ENCODE measurements at places on chromosomes 3 and 15.

DNA sequence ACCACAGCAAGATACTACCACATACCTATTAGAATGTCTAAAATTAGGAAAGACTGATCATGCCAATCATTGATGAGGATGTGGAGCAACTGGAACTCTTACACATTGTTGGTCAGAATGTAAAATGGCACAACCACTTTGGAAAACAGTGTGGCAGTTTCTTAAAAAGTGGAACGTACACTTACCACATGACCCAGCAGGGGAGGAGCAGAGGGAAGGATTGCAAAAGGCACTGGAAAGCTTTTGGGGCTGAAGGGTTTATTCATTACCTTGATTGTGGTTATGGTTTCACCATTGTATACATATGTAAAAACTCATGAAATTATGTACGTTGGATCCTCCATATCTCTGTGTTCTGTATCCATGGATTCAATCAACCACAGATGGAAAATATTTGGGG is 3.3 kb upstream of the EHD4 start:
- DNase-seq, result no peak

DNA sequence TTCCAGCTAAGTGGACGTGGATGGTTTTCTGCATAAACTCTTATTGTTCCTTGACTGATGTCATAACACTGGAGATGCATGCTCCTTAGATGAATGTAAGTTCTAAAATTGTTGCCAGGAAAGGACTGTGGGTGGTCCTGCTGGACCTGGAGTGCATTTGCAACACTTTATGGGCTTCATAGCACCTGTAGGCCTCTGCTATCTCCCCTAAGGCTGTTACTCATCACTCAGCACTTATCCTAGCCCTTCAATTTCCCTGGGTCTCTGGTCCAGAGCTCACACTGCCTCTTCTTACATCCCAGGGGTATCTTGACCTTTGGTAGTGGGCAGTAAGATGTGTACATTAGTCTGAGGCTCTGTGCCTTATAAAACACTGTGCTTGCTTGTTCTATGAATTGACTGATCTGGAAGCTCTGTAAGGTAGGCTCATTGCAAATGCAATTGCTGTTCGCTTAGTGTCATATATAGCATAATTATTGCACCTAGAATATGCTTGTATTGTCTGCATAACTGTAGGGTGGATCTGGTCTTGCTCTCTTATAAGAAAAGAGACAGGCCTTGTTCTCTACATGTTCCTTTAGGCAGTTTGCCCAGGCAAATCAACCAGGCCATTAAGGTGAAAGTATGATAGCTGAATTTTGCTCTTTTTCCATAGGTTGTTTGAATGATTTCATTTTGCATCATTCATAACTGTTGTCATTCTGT is 35.8 kb downstream of the SLCO3A1 start:
- DNase-seq, result no peak

DNA sequence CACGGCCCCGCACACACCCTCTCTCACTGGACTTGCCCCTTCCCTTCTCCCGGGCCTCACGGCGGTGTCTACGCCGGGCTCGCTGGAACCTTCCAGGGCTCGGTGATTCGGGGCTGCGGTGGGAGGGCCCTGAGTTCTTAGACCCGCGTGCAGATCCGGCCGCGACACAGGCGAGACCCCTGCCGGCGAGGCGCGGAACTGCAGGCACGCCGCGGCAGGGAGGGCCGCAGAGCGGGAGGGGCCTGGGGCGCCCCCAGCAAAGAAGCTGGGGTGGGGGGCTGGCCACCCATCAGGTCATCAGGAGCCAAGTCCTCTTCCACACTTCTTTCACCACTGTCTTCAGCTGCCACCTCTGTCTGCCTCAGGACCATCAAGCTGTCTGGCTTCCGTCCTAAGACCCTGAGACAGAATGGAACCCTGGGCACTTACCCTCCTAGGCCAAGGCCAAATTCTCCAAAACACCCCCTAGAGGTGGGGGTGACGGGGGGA is 164.5 kb downstream of the XXYLT1 start:
- DNase-seq, result peak; percentile 64

DNA sequence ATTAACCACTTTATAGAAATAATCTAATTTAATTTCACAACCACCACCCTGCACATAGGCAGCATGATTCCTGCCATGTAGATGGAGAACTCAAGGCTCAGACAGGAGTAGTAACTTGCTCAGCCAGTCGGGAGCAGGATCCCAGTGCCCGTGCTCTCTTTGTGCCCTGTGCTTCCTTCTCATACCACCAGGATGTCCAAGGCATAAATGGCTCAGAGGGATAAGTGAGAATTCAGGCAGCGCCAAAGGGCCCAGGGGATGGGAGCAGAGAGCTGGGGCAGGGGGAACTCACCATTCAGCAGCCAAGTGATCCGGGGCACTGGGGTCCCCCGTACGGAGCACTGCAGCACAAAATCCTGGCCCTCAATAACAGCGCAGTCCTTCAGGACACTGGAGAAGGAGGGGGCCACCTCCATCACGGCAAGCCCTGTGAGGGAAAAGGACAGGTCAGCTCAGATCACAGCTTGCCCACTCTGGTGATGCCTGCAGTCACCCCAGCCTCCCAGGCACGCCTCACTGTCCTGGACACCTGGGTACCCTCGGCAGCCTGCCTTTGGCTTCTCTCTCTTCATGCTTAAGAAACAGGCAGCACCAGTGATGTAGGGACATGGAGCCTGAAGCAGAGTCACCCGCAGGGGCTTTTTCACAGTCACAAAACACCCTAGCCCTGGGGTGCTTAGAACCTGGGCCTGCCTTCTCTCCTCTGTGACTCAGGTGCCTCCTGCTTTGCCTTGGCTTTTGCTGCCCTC is 141.0 kb upstream of the HACD2 start:
- no peak for DNase-seq

- DNase-seq, result no peak
Measured at GRCh38 chr3:49513494-49514124, 40.7 kb upstream of the BSN start.

GRCh38 chr3:14214764-14215163 is 36.1 kb downstream of the LSM3 start:
- peak; percentile 48 for DNase-seq

DNA sequence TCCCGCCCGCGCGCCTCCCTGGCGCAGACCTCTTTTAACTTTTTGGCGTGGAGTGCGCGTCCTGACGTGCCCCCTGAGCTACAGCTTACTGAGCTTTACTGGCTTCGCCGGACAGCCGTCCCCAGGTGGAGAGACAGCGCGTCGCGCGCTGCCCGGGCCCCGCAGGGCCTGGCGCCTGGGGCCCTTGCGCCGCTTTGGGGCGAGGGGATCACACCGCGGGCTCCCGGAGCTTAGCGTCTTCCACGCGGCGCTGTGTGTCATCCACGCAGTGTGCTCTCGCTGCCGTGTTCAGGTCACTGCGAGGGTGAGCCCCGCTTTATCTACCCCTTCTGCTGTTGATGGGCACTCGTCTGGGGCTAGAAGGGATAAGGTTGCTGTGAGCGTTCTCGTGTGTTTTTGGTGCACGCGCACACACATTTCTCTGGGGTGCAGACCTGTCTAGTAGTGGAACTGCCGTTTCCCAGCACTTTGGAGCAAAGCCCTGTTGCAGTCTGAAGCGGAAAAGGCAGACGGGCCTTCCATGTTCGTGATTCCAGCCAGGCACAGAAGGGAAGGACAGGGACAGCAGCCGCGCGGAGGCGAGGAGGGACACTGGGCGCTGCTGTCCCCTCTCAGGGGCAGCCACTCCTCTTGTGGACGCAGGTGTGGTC is 33.1 kb upstream of the ALDH1L1 start:
- no peak for DNase-seq

GRCh38 chr3:29591579-29591978 is 310.7 kb downstream of the RBMS3 start:
- no peak for DNase-seq

- DNase-seq, result no peak
Measured at GRCh38 chr3:98500019-98500418, 2.5 kb downstream of the OR5K2 start.

- DNase-seq, result no peak
Measured at GRCh38 chr3:181773921-181774320, 62.2 kb downstream of the SOX2 start.

All from colonic mucosa (tissue), 4 donors.